ENCODE measurements at places on chromosomes 2 and 18. TPM values are rescaled to one million over a fixed set of nuclear protein-coding genes. Genes with fewer than 3 reads are reported as not detected.
A peak's percentile ranks its signal among the peaks of the same experiment; 100 is the strongest.

- DNase-seq = no peak
Observed at GRCh38 chr2:165522719-165523118, 53.2 kb downstream of the CSRNP3 start.

- DNase-seq = peak; percentile 11
Observed at GRCh38 chr2:161414042-161415033, 1.8 kb upstream of the TBR1 start.

FBXO36 gene
- total RNA-seq = 2.2 TPM

DNA sequence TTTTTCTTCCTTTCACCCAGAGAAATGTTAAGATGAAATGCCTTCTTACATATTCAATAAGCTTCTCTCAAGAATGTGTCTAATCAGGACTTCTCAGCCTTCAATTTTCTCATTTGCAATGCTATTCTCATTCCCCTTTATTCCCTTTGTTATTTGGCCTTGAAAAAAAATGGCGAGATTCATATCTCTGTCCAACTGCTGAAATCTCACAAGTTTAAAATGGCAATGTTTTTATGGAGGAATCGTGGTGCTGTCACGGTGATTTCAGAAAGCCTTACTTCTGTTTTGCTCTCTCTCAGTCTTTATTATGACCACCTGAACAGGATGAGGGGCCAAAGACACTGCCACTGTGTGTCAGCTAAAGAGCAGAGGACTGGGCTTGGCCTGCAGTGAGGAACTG, 928.5 kb downstream of the DCC start:
- DNase-seq = no peak

GRCh38 chr2:187503700-187504099, 50.5 kb downstream of the TFPI start:
- DNase-seq = no peak

- DNase-seq = no peak
Observed at GRCh38 chr18:49857708-49858107, 44.4 kb upstream of the ACAA2 start.
